CD4-positive, alpha-beta T cell treated with Interferon alpha-2 for 1 hour (primary cell): ENCODE measurements at places on chromosomes 5 and 9.

- DNase-seq = no peak
Observed at GRCh38 chr9:27386571-27387091, 89.7 kb upstream of the EQTN start.

DNA sequence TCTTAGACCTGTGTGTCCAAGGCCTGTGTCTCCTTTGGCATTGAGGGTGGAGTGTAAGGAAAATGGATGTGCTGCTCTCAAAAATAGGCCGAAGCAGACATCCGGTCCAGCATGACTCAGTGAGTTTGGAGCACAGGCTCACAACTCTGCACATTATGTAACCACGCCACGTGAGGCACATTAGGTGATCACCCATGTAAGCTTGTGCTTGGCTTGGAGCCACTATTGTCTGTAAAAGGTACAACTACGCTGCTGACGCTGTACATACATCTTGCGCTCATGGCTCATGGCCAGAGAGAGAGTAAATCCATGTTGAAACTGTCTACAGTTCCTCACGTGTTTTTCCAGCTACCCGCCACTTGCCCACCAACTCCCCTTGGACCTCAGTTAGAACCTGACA is 177.5 kb downstream of the PDE4D start:
- no peak for DNase-seq

DNA sequence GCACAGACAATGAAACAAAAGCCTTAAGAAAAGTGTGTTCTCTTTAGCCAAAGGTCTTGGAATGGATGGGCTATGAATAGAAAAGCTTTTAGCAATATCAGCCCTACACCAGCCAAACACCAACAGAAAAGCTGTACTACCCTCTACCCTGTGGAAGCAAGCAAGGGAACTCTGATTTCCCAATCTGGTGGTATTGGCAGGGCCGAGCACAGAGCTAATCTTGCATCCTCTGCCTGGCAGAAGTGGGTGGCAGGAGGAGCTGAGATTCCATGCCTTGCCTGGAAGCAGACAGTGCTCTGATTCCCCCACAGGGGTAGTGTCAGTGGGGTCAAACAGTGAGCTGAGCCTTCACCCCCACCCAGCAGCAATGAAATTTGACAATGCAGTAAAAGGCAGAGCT is 29.6 kb upstream of the ZNF782 start:
- no peak for DNase-seq

DNA sequence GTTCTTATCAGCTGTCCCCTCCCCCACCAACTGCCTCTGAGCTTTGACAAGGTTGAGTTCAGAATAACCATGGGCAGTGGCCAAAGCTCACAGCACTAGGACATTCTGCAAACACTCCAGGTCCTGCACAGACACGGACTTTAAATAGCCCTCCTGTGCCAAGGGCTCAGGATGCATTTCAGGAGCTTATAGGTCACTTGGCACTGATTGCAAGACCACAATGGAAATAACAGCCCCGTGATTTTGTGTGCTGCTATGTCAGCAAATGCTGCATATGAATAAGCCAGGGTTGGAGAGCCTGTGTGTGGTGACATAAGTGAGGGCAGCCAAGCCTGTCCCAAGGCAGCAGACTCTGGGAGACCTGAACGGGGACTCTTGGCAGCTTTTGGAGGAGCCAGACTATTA is 150.7 kb downstream of the DMRT2 start:
- DNase-seq = no peak

GRCh38 chr9:108786901-108787689 is 68.7 kb downstream of the ACTL7B start:
- no peak for DNase-seq

DNA sequence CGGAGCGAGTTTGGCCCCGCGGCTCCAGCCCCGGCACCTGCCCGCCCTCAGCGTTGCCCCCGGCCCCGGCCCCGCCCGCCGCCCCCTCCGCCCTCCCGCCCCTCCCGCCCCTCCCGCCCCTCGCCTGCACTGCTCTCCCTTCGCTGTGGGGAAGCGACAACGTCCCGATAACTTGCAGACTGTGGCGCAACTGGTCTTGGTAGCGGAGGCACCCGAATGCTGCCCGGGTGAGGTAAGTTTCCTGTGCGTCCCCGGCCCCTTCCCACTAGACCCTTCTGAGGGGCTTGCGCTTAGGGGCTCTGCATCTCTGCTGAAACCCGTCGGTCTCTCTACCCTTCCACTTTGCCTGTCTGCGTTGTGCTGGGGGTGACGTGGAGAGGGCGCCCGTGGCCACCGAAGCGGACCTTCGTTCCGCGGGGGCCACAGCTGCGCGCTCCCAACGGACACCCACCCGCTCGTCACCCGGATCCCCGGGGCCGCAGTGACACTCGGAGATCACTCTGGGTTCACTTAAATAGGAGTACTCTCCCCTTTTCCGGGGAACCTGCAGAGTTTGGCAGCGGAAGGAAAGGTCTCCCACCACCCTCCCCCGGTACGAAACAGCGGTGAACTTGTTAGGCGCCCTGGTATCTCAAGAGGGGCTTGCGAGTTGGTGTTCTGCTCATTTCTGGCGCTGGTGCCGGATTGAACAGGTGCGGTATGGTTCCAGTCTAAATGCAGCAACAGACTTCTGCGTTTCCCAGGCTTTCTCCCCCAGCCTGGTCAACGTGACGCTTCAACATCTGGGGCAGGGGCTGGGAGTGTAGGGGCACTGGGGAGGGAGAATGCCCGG is 707 bp downstream of the PIP5K1B start:
- DNase-seq = peak; percentile 12

- no peak for DNase-seq
Observed at GRCh38 chr9:14057368-14058324, 256.3 kb downstream of the NFIB start.

- no peak for DNase-seq
Observed at GRCh38 chr9:38022203-38022895, 46.7 kb downstream of the SHB start.

DNA sequence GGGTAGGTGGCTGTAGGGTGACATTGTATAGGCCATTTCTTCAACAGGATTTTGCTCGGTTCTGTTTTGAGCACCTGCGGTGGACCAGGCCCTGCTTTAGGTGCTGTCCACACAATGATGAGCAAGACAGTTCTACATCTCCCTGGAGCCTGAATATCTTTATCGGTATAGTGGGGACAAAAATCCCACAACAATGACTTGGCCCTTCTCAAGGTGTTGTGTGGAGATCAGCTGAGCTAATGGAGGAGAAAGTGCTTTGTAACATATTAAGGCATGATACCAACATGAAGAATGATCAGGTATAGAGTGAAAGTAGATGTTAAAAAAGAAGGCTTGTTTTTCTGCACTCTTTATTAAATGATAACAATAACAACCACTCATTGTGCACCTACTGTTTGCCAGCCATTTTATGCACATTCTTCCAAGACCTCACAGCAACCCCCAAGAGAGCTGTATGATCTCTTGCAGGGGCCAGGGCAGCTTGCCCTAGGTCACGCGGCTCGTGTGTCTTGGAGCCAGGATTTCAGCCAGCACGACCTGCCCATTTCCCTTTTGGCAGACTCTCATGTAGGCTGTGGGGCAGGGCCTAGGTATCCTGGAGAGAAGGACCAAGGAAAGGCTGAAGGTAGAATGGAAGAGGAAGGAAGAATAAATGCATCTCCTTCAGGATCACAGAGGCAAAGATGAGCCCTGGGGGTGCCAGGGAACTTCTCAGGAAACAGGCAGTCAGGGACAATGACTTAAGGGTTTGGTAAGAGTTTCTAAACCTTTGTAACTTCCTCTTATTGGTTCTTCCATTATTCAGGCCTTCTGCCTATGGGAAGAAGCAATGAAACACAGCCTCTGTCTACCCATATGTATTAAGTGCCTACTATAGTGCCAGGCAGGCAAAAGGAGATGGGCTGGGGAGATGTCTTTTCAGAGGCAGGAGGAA is 50.0 kb upstream of the PPARGC1B start:
- DNase-seq = no peak

GRCh38 chr5:171475596-171475995 is 56.1 kb downstream of the FGF18 start:
- no peak for DNase-seq

DNA sequence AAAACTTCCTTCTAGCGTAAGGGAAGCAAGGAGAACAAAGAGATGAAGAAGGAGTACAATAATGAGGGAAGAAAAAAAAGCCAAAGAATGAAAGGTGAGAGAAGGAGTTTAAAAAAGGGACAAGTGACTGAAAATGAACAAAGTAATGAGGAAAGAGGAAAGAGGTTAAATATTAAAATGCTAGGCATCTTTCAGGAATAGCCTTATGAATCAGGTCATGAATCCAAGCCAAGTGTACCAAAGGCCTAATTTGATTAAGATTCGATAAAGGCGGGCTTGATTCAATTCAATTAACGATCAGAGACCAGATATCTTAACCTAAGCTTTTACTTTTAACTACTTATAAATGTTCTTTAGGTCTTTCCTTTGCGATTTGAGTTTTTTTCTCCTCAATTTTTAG is 141.8 kb upstream of the GNA14 start:
- no peak for DNase-seq

GRCh38 chr5:178642351-178642909 is 15.6 kb upstream of the CLK4 start:
- DNase-seq = no peak

DNA sequence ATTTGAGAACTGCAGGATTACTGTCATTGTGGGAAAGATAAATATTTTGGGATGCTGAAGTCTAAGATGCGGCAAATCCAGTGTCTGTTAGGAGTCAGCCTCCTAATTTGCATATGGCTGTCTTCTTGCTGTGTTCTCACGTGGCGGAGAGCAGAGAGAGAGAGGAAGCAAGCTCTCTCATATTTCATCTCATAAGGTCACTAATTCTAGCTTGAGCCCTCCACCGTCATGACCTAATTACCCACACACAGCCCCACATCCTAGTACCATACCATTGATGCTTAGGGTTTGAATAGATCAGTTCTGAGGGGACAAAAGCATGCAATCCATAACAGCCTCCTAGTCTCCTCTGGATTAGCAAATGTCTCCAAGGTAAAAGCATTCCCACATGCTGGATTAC is 124.5 kb downstream of the CDH12 start:
- no peak for DNase-seq

GRCh38 chr9:131033269-131034224 is 24.6 kb downstream of the LAMC3 start:
- DNase-seq = no peak

DNA sequence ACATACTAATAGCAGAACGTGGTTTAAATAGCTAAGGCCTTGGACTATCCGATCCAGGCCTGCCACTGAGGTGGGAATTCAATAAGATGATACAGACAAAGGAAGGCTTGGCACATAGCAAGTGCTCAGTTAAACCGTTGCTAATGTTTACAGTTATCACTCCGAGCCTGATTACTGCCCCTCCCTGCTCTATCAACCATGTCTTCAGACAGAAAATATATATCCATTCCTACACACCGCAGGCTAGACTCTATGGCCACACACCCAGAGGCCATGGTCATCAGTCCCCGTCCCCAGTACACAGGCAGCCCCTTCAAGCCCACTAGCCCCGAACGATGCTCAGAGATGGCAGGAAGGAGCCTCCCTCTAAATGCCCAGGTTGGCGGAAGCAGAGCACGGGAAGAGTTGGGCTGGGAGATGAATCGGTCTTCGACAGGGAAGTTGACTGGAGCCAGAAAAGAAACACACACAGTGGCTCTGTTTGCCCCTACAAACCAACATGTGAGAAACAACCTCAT is 49.7 kb upstream of the STXBP1 start:
- no peak for DNase-seq

- DNase-seq = no peak
Observed at GRCh38 chr5:170154297-170154696, 48.6 kb downstream of the FOXI1 start.

- no peak for DNase-seq
Observed at GRCh38 chr5:24170026-24170425, 474.8 kb downstream of the CDH10 start.

GRCh38 chr5:95406426-95407090 is 15.4 kb downstream of the FAM81B start:
- DNase-seq = no peak

GRCh38 chr9:69673311-69673640 is 1.1 kb upstream of the APBA1 start:
- no peak for DNase-seq

DNA sequence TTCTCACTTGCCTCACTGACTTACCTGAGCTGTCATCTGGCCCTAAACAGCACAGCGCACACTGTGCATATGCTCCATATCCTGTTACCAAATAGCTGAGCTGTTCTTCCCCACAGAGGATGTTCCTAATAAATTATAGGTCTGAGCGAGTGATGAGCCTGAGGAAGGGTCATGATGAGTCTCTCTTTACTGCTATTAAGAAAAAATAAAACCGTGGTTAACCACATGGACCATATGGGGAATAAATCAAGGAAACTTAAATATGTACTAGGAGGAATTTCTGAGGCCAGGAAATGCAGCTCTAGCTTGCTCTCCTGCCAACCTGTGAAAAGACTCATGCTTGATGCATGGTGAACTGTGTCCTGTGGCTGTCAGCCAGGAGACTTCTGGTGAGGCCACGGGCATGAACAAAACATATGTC is 424.8 kb upstream of the DMAC1 start:
- DNase-seq = no peak

GRCh38 chr5:105501315-105501714 is 1938.7 kb upstream of the NUDT12 start:
- no peak for DNase-seq

- DNase-seq = no peak
Observed at GRCh38 chr9:115117999-115118878, at the start of gene TNC. Gene TNC (minus strand): TSS chr9:115118157. CDS start chr9:115091018, 27,139 bp downstream.

DNA sequence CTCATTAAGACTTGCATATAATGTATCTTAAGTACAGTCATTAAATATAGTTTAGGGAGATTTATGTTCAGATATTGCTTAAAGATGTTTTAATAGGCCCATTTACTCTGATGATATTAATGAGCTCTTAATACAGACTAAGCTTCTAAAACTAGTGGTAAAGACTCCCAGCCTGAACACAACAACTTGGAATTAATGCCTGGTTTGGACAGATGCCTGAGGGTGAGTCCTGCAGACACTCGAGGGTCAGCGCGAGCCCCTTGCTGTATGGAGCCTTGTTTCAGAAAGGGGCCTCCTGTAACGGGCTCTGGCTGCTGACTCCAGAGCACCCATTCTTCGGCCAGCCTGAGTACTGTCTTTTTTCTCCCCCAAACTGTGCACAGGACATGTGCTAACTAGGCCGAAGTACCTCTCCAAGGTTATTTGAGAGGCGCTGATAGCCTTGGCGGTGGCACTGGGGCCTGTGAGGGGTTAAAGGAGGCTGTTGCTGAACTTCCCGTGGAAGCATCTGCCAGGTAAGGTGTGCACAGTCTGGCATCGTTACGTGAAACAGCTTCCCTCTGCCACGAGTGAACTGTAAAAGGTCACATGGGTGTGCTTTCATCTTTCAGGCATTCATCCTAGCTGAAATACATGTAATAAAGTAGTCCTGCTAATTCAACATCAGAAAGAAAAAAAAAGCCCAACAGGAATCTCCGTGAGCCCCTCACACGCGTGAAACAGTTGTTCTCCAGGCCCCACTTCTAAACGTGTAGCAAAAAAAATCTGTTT is 113.4 kb downstream of the MVB12B start:
- no peak for DNase-seq

GRCh38 chr9:98806394-98807035 is 955 bp upstream of the GALNT12 start:
- DNase-seq = no peak

DNA sequence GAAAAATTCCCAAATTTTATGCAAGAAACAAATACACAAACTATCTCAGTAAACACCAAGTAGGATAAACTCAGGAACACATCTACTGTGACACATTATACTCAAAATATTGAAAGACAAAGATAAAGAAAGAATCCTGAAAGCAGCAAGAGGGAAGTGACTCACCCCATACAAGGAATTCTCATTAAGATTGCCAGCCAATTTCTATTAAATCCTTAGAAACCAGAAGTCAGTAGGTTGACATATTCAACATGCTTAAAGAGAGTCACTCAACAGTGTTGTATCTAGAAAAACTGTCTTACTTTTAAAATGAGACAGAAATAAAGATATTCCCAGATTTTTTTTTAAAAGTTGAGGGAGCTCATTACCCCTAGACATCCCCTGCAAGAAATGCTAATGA is 15.5 kb downstream of the SPATA31E1 start:
- no peak for DNase-seq
